Renal pelvis (tissue), 12 donors: ENCODE measurements at places on chromosomes 1 and 21. TPM values are rescaled to one million over a fixed set of nuclear protein-coding genes. Genes with fewer than 3 reads are reported as not detected.

The ALG14 gene
- polyA plus RNA-seq = 13.7 TPM

The LSS gene
- polyA plus RNA-seq = 52.0 TPM

The SPRR2A gene
- not detected for polyA plus RNA-seq

The SIPA1L2 gene
- polyA plus RNA-seq = 33.5 TPM

The TFF2 gene
- polyA plus RNA-seq = not detected

DNA sequence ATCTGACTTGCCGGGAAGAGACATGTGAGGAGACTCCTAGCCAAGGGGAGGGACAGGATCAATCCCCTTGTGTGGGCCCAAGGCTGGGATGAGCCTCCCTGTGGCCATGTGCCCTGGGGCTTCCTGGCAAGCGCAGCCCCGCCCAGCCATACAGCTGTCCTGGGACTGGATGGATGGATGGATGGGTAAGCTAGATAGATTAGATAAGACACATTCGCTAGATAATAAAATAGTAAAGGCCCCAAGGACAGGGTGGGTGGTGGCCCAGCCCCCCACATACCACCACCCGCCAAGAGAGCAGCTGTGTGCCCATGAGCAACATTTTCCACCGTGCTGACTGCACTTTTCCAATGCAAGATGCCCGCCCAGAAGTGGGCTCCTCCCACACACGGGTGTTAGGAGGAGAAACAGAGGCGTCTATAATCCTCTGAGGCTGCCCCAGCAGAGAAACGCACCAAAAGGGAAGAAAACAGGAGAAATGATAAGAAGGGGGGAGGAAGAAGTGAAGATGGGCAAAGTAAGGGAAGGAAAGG lies 25.1 kb downstream of the ZBTB17 start:
- no peak for DNase-seq

DNA sequence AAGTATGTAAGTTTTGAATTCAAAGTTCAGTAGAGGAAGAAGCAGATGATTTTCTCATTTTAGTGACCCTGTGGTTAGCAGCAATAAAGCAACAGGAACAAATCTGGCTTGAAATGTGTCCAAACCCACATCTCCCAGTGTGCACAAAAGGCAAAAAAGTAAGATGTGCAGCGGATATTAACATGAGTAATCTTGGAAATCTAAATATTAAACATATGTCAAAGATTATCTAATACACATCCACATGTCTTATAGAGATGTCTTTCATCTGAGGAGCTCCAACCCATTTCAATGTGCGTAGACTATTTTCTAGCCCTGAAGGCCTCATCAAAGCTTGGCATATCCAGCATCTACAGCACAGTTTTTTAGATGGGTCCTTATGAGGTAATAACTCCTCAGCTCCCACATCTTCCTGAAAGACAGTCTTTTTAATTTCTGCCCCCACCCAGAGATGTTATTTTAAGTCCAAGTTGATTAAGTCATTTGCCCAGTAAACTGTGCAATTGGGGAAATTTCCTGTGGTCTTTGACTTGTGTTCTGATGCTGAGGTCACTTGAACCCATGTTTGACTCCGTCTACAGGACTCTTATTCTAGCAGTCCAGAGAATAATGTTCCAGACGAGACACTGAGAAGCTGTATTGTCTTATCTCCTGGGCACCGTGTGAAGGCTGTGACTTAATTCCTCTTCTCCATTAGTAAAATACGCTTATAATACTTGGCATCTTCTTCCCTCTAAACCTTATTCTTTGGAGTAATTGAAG lies 73.7 kb downstream of the LMO4 start:
- no peak for DNase-seq

GRCh38 chr1:156876281-156876680 lies 15.6 kb downstream of the NTRK1 start:
- DNase-seq = no peak

GRCh38 chr1:225697428-225697827 lies 44.5 kb upstream of the ENAH start:
- no peak for DNase-seq

DNA sequence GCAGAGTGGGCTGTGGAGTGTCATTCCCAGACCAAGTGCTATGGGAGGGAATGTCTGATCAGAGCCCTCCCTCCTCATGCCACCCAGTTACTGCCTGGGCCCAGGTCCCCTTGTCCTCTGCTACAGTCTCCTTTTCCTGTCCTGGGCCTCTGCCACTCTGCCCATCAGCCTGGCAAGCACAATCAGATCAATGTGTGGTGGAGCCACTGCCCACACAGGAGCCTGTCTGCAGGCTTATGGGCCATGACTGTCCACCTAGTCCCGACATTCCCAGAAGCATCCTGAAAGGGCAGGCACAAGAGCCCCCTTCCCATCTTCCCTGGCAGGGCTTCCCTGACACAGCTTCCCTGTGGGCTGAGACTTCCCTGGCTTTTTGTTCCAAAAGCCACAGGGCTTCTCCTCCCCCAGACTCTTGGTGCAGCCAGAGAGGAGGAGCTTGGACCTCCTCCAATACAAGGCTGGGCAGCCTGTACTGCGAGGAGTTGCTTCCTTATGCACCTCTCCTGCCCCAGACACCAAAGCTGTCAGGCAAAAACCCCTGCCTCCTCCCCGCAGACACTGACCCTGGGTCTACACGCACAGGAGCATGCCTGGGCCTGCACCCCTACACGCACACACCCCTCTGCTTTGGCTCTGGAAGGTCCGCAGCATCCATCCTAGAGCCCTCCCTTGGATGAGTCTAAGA lies 29.2 kb upstream of the CNTN2 start:
- no peak for DNase-seq

DNA sequence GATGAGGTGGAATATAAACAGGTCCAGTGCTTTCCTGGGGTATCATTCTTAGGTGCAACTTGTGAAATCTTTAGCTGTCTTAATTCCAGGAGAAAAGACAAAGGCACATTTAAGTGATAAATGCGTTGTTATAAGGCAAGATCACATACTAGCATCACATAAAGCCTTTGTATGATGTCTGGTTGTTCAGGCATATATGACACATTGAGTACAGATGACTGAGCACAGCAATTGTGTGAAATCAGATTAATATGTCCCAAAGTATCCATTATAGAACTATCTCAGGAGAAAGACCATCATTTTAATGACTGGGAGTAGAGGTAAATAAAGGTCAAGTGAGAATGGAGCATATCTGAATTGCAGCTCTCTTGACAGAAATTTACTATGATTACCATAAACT lies 205.1 kb downstream of the PTGER3 start:
- DNase-seq = no peak

- DNase-seq = no peak
These were observed 331.3 kb upstream of the PROX1 start for GRCh38 chr1:213656503-213656902.

DNA sequence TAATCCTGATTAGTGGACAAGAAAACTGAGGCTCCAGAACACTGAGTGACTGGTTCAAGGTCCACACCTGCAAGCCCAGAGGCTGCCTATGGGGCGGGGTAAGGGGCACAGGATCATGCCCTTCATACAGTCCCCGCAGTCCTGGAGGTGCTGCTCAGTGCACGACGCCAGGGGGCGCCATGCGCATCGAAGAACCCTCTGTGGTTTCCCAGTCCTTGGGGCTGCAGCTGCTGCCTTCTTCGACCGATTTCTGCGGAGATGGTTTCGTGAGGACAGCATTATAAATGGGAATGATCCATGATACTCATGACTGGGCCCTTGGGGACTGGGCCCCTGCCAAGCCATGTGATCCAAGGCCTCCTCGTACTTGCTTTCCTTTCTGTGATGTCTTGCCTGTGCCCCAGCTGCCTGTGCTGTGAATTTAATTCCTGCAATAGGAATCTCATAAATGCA lies 37.1 kb upstream of the ARHGEF10L start:
- DNase-seq = peak; percentile 78

DNA sequence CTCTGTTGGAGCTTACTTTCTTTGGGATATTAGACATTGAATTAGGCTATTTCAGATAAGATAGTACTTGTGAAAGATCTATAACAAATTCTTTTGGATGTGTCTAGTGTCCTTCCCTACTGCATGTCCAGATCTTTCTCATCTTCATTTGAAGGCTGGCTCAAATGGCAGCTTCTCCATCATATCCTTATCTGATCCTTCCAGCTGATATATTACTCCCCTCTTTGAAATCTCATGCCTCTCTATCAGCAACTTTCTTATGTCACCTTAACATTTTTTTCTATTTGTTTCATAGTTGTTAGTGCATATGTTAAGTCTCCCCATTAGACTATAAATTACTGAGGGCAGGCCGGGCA lies 17.5 kb downstream of the CAP1 start:
- DNase-seq = no peak

GRCh38 chr1:20192364-20192763 lies 6.0 kb upstream of the PLA2G2C start:
- DNase-seq = no peak

The FCAMR gene
- polyA plus RNA-seq = 6.8 TPM

GRCh38 chr1:117146575-117147340 lies 25.2 kb upstream of the TRIM45 start:
- no peak for DNase-seq

The KIFAP3 gene
- 35.4 TPM for polyA plus RNA-seq

DNA sequence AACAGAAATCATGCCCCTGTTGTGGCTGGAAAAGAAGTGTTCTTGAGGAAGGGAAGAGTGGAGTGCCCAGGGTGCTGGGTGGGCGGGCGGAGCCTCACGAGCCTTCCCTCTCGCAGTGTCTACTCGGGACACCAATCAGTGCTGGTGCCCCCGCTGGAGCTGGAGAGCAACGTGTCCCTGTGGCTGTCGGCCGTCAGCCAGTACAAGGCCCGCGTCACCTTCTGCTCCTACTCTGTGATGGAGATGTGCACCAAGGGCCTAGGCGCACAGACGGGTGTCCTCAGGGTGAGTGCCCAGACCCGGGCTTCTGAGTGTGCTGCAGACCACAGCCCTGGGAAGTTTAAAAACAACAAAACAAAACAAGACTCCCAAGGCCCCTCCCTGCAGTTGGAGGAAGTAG lies 47.4 kb downstream of the S100B start:
- DNase-seq = no peak

The KRTCAP2 gene
- polyA plus RNA-seq = 146 TPM

GRCh38 chr1:111600886-111601386 lies 18.7 kb upstream of the RAP1A start:
- no peak for DNase-seq

The REN gene
- polyA plus RNA-seq = 71.9 TPM

DNA sequence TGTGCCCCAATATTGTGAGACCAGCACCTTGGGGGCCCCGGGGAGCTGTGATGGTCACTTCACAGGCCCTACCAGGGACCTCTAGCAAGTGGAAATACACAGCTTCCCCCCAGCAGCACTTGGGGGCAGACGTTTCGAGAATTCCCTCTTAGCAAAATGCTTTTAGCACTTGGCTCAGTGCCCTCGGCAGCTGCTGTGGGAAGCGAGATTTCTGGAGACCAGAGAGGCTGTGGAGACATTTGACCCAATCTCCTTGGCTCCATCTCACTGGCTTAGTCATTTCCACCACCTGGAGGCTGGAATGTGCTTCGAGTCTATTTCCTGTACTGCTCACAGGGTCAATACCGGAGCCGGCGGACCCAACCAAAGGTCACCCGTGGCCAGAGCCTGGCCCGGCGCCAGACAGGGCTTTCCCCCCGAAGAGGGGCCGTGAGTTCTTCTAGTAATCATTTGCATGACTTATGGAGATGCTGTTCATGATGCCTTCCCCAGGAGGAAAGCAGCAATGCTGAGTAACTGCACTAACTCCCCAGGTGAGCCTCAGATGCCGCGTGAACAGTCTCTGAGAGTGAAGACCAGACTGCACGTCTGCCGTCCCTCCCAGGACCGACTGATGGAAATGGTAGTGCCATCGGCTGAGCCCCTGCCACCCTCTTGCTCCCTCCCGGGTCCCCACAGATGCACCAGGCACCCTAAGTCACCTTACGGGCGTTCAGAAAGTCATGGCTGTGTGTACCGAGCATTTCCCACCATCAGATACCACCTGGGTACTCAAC lies 4.4 kb upstream of the C2CD2 start:
- DNase-seq = peak; percentile 66

The SPATC1L gene
- 18.0 TPM for polyA plus RNA-seq

The PATJ gene
- polyA plus RNA-seq = 46.4 TPM

GRCh38 chr1:246113555-246114095 lies 393.5 kb downstream of the SMYD3 start:
- peak; percentile 17 for DNase-seq

DNA sequence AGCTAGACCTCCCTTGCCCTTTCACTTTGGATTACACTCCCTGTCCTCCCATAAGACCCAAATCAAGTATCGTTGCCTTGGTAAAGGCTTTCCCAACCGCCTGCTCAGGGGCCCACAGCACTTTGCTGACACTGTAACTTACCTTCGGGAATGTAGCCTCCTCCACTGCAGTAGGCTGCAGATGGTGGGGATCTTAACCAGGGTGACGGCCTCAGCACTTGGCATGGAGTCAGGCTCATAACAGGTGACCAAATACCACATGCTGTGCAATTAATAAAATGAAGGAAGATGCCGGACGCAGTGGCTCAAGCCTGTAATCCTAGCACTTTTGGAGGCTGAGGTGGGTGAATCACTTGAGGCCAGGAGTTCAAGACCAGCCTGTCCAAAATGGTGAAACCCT lies 88.7 kb upstream of the IRF2BP2 start:
- no peak for DNase-seq

- no peak for DNase-seq
These were observed 18.2 kb upstream of the AGO1 start for GRCh38 chr1:35864813-35865212.

The CAMK1G gene
- polyA plus RNA-seq = 4.7 TPM

The ERI3 gene
- polyA plus RNA-seq = 96.0 TPM

The AUNIP gene
- 3.4 TPM for polyA plus RNA-seq

GRCh38 chr21:28151758-28152157 lies 840.9 kb downstream of the LTN1 start:
- DNase-seq = no peak

The BACE2 gene
- 23.7 TPM for polyA plus RNA-seq

DNA sequence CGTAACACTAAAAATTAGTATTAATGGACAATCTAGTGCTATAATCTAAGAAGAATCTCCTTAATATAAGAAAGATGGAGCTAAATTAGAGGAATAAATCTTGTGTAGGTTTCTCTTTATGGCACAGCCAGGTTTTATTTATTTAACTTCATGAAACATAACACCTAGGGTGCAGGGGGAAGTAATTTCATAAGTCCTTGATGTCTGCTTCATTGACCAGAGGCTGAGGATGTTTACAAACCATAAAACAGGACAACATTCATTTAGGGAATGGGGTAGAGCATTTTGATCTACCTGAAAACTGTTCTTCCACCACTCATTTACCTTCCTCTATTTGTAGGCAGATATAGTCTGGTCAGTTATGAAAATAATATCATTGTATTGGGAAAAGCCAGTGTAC lies 95.5 kb downstream of the NGF start:
- no peak for DNase-seq

GRCh38 chr1:182962554-182963115 lies 9.7 kb upstream of the SHCBP1L start:
- peak; percentile 80 for DNase-seq
